ENCODE measurements at places on chromosomes 4 and X.
A peak's percentile ranks its signal among the peaks of the same experiment; 100 is the strongest.

- no peak for DNase-seq
Observed at GRCh38 chr4:126086041-126086440, 771.3 kb downstream of the FAT4 start.

DNA sequence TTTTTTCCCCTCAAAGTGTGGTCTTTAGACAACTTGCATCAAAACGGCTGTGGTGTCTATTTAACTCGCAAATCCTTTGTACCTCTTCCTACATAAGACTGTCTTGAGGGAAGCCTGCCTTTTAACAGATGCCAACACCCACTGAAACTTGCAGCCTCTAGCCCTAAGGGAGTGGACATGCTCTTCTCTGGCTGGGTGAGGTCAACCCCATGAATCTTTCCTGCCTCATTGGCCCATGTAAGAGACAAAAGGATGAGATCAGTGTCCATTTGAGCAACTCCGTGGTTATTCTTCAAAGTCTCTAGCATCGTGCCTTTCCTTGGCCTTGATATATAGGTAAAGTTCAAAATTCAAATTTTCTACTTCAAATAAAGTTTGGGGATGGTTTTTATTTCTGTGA lies 134.7 kb downstream of the SHROOM3 start:
- no peak for DNase-seq

GRCh38 chr4:6126971-6127745 lies 73.2 kb downstream of the JAKMIP1 start:
- DNase-seq, result no peak

GRCh38 chr4:73730867-73731266 lies 9.5 kb upstream of the CXCL8 start:
- DNase-seq, result no peak

DNA sequence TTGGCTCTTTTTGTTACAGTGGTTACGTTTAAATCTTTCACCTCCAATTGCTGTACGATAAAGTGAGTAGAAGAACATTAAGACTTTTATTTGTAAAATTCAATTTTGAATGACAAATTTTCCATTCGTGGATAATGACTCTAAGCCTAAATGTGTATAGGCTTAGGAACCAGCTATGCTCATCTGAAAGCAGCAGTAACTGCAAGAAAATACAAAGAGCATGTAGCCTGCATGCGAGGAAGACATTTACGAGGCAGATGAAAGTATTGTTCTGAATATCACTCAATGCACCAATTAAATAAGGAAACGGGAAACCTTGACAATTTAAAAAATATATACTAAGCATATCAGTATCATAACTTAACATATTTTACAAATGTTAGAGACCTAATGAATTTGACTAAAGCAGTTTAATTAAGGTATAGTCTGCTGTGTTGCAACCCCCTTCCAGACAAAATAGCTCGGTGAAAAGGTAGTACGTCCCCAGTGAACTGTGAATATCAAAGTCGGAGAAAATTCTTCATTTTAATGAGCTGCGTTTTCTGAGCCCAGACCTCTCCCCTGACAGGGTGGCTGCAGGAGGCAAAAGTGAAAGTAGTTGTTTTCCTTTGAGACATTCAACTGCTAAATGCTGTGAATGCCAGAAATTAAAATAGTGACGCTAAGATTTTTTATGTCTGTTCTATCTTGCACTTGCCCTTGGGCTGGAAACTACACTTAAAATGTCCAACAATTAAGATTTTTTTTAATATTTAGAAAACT lies 1236.5 kb upstream of the TENM3 start:
- DNase-seq, result no peak

- DNase-seq, result peak; percentile 98
Observed at GRCh38 chr4:158671915-158672806, at the start of gene ETFDH. ETFDH (plus strand) TSS chr4:158672296; CDS start chr4:158672457, 161 bp downstream.

- no peak for DNase-seq
Observed at GRCh38 chr4:107519053-107519452, 201.0 kb downstream of the PAPSS1 start.

DNA sequence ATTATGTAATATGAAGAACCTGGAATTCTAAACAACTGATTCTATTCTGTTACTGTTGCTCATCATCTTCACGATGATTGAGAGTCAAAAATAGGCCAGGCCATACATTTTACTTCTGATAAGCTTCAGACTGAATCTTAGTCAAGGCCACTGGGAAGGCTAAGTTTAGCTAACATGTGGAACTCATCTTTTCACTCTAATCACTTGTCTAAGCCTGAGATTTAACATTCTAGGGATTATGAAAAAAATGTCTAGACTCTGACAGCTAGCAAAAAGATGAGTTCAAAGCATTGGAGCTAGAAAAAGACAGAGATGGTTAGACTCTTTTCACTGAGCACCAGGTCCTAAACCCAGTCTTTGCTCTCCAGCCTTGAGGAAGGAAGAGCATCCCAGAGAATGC lies 656.2 kb upstream of the IGFBP7 start:
- DNase-seq, result no peak

DNA sequence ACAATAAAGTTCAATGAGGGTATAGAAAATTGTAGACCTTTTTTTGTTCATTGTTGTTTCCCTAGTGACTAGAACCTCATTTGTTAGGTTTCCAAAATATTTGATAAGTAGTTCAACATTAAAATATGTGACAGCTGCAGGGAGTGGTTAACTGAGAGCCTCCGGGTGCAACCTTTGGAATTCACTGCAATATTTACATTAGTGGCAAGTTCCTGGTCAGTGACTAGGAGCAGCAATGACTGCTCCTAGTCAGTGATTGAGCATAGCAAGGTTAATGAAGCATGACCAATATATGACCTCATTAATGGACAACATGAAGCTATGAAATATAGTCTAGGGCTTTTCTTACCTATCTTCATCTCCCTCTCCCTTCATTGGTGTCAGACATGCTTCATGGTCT lies 65.8 kb upstream of the FAM47A start:
- DNase-seq, result no peak

DNA sequence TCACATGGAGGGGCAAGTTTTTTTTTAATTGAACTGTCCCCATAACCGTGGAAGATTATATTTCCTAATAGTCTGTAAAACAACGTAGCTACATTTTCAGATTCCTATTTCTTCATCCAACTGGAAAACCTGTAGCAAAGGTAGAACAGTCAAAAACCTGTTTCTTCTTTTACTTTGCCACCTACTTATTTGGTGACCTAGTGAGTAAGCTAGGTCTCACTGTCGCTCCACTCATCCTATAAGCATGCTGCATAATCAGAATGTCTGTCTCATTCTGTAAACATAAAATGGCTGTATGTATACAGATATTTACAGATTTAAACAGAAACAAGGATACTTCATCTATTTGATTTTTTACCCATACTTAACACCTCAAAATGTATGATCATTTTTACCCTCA lies 20.4 kb downstream of the MAML3 start:
- DNase-seq, result no peak

DNA sequence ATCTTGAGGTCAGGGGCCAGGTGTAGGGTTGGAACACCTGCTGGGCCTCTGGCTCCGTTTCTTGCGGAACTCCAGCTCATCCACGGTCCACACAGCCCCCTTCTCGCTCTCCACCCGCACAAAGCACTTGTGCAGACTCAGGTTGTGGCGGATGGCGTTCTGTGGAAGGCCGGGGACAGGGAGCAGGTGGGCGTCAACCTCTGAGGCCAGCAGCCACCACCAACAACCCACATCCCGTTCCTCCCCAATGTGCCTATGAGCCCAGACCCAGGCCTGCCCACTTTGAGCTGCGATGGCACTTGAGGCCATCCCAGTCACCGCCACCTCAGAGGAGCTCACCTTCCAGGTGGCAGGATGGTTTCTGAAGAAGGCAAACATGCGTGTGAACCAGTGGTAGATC lies 13.2 kb downstream of the FOXP3 start:
- no peak for DNase-seq

DNA sequence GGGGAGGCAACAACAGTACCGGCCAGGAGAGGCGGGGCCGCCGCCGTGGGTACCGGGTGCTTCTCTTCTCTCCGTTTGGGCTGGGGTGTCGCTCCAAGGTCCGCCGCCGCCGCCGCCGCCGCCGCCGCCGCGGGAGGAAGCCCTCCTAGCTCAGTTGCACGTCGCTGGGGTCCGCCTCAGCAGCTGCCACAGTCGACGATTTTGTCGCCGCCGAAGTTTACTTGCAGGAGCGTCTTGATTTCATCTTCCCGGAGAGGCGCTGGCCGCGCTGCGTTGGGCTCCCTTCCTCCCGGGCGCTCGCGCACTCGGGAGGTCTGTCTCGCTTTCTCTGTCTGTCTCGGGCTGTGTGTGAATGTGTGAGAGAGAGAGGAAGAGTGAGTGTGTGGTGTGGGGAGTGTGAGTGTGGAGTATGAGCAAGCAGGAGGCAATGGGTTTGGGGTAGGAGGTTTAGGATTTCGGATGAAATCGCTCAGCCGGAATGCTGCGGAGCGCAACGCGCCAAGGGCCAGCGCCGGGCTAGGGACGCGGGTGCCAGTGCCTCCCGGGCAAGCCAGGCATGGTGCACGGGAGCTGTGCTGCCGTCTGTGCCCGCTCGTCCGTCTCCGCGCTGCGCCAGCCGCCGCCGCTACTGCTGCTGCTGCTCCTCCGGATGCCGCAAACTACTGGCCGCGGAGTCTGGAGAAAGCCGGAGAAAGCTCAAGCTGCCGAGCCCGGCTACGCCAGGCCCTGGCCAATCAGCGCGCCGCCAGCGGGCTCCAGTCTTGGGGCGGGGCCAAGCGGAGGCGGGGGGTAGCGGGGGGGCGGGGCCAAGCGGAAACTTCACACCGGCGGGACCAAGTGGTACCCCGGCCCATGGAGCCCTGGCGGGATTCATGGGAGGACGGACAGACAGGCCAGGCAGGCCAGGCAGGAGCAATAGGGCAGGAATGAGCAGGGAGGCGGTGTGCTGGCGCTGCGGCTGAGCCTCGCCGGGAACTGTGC lies at the start of gene PCDH19:
Gene PCDH19, minus strand, starts transcription at position 664 of the 981 bp plus-strand sequence. CDS start 1,676 bp downstream, outside the sequence.
- DNase-seq, result no peak

DNA sequence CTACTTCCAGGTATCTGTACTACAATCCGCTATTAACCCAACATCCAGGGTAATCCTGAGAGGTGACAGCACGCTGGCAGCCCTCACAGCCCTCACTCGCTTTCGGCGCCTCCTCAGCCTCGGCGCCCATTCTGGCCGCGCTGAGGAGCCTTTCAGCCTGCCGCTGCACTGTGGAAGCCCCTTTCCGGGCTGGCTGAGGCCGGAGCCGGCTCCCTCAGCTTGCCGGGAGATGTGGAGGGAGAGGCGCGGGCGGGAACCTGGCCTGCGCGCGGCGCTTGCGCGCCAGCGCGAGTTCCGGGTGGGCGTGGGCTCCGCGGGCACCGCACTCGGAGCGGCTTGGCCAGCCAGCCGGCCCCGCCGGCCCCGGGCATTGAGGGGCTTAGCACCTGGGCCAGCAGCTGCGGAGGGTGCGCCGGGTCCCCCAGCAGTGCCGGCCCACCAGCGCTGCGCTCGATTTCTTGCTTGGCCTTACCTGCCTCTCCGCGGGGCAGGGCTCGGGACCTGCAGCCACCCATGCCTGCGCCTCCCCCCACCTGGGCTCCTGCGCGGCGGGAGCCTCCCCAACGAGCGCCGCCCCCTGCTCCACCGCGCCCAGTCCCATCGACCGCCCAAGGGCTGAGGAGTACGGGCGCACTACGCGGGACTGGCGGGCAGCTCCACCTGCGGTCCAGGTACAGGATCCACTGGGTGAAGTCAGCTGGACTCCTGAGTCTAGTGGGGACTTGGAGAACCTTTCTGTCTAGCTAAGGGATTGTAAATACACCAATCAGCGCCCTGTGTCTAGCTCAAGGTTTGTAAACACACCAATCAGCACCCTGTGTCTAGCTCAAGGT lies 87.3 kb downstream of the PRSS12 start:
- DNase-seq, result no peak

DNA sequence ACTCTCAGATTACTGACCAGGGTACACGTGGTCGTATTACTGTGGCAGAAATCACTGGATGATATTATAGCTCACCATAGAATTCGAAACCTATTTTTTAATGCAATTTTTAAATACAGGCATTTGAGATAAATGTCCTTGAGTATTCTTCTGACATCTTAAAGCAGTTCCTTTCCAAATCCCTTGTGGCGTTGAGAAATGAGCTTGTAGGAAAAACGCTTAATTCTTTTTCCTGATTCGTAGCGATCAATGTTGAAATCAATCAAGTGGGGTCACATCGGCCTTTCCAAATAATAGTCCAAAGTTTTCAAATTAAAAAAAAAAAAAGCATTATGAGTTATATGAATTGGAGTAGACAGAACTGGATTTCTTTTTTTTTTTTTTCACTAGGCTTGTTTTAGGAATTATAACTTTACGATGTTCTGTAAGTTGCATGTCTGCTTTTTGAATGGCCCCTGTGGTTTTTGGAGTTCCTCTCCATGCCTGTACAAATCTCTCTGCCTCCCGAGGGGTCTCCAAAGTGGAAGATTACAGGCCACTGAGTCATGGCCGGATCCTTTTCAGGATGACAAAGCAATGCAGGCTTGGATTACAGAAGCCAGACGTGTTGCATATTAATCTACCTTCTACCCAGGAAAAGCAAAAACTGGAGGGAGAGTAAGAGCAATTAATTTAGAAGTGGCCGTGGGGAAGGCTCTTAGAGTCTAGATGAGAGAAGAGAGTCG lies 226.1 kb downstream of the SHOX start:
- DNase-seq, result no peak

DNA sequence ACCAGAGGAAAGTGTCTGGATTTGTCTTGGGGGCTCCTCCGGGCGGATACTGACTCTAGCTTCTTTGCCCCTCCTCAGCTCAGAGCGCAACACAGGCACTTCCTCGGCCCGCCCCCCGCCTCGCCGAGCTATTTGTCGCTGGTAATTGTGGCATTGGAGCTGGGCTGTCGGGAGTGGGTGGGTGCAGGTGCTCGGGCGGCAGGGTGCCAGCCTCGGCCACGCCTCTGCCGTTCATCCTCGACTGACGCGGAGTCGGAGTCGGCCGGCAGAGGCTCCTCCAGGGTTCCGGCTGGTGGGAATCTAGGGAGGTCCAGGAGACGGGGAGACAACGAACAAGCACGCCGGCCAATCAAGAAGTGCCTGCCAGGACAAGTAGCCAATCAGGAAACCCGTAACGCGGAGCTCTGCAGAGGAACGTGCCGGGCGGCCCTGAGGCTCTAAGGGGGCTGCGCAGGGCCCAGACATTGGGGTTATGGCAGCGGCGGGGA lies 3.9 kb upstream of the SYN1 start:
- peak; percentile 17 for DNase-seq

DNA sequence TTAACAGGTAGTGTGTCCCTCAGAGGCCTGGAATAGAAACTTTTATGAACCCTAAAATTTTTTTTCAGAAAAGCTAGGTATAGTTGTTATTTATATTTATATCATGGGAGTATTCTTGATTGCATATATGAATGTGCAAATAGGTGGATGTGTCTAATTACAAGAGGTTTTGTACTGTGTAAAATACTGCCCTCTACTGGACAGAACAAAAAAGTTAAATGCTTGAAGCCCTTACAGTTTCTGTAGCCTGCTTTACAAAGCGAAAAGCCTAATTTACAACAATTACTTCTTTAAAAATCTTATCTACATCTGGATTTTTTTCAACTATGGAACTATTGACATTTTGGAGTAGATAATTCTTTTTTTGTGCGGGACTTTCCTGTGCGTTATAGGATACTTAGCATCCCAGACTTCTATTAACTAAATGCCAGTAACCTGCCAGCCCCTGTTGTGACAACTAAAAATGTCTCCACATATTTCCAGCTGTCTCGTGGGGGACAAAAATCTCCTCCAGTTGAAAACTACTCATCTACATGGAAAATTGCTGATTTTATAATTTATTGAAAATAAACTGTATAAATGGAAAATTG lies 35.1 kb downstream of the ENPEP start:
- no peak for DNase-seq

Data from activated effector memory CD4-positive, alpha-beta T cell treated with Interleukin-2 at 50 U/mL for 16 hours (primary cell).